Muscle of leg (tissue), 16 donors: ENCODE measurements at places on chromosomes 7 and 10.

DNA sequence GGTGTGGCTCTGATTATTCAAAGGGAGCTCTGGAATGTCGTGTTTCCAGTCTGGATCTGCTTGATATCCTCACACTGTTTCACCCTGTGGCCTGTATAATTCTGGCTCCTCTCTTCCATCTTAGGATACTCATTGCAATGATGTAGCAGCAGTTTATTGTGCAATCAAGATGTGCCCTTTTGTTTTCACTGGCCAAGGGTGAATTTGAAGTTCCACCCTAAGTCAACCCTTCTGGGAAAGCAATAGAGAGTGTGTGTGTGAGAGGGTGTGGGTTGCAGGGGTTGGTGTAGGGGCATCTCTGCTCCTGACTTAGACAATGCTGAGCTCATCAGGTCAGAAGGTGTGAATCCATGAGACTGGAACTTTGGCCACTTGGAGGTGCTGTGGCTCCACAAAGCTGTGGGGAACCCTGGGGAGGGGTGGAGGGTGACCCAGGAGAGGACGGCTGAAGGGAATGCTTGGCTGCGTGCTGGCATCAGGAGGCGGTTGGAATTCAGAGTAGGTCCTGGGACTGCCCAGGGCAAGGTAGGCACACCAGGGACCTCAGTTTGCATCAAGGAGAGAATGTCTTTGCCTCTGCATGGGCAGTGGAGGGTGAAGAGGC is 118.0 kb upstream of the PRSS58 start:
- H3K27me3 ChIP-seq: no peaks in the 10 kb centered on the region
- no peak overlapping the region for H3K27ac ChIP-seq
- H3K36me3 ChIP-seq: no peaks in the 10 kb centered on the region
- no peaks in the 10 kb centered on the region for H3K4me1 ChIP-seq

DNA sequence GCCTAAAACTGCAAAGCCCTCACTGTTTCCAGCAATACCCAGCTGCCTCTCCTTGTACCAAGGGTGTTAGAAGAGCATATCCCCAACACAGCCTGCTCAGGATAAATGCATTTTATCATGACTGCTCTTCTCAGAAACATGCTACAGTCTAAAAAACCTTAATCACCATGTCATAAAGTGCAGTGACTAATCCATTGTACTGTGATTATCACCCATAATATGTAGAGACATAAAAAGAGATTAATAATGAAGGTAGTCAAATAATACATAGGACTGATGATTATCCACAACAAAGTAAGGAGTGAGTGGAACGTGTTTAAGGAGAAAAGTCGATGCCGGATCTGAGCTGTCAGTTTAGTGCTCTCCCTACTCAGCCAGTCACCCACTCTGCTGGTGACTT is 12.2 kb upstream of the WDR11 start:
- H3K4me1 ChIP-seq: no peaks in the 10 kb centered on the region
- no peaks in the 10 kb centered on the region for H3K36me3 ChIP-seq
- no peak overlapping the region for H3K4me3 ChIP-seq
- H3K27me3 ChIP-seq: no peaks in the 10 kb centered on the region
- no peak for DNase-seq

DNA sequence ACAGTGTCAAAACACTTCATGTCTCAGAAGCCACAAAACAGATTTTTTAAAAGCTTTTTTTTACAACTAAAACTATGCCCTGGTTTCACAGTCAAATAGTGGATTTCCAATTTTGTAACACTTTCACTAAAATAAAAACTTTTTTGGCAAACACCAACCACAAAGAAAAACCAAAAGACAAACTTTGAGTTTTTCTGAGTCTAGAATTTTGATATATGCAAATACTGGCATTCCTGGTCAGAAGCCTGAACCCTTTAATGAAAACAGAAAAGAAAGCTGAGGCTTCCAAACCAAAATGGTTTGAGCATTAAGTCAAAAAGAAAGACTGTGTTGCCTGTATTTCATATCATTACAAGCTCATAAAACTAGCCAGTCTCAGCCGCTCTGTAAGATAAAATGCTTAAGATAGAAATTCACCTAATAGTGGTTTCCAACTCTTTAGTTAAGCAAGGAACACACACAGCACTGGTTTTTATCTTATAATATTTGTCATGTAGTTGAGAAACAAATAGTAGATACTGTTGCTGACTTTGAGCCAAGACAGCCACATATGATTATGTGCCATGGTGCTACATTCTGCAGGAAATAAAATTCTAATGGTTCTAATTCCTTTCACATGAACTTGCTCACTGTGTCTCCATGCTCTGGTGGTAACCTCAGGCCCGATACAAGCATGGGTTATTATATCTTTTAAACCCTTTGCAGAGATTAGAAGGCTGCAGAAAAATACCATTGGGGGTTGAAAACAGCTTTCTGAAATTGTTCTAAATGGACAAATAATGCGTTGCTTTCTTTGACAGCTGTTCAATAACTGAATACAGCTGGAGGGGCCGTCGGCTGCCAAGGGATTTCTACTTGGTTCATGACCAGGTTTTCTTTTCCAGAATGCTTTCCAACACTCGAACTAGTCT is 49.4 kb downstream of the FAM171A1 start:
- peaks cover 17% of the 10 kb centered on the region for H3K4me1 ChIP-seq
- H3K4me3 ChIP-seq: no peak overlapping the region
- no peaks in the 10 kb centered on the region for H3K36me3 ChIP-seq
- no peaks in the 10 kb centered on the region for H3K27me3 ChIP-seq
- peak overlapping the region; percentile 65 for H3K27ac ChIP-seq

GRCh38 chr10:19168584-19168983 is 120.0 kb downstream of the MALRD1 start:
- no peak overlapping the region for H3K27ac ChIP-seq
- no peaks in the 10 kb centered on the region for H3K27me3 ChIP-seq
- no peaks in the 10 kb centered on the region for H3K4me1 ChIP-seq
- no peak overlapping the region for H3K4me3 ChIP-seq
- DNase-seq: no peak
- H3K36me3 ChIP-seq: no peaks in the 10 kb centered on the region
